SK-N-SH treated with all-trans-retinoic acid at 6 μM for 48 hours (cell line): ENCODE measurements at places on chromosomes 7 and 10.

DNA sequence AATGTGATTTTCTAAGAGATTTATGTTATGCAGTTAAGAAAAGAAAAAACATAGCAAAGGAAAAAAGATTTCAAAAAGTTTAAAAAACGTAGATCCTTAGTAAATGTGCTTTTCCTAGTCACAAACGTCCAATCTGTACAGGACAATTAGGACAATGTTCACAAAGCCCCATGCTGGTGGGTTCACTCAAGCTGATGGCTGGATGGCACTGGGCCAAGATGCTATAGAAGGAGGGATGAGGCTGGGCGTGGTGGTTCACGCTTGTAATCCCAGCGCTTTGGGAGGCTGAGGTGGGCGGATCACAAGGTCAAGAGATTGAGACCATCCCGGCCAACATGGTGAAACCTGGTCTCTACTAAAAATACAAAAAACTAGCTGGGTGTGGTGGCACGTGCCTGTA, 22.1 kb downstream of the SVIL start:
- ATAC-seq = no peak

- no peak for ATAC-seq
These were observed 5.9 kb downstream of the PTPRE start for GRCh38 chr10:127912607-127913367.

GRCh38 chr10:31678139-31678536, 250.5 kb downstream of the ARHGAP12 start:
- ATAC-seq = no peak

DNA sequence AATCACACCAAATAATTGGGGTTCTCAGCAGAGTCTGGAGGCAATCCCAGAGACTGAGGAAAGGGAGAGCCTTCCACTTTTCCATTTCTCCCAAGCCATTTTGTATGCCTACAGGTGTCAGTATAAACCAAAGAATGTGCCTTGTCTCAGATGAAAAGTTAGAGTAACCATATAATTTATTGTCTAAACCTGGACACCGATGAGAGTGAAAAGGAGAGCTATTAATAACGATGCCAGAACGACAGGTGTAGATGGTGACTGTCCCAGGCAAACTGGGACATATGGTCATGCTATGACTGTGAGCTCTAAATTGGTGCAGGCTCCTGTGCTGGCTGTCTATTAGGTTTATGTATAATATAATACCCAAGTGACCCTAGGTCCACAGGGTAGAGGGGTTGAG, 219.6 kb downstream of the ARHGAP12 start:
- no peak for ATAC-seq

GRCh38 chr10:72459301-72459700, 104.6 kb upstream of the DNAJB12 start:
- ATAC-seq = no peak

- ATAC-seq = peak; percentile 18; the same call in 2 of the 3 replicates
These were observed 180.5 kb upstream of the PRSS58 start for GRCh38 chr7:142438235-142438922.
